Psoas muscle (tissue), 8 donors: ENCODE measurements at places on chromosomes 6 and 20. TPM values are rescaled to one million over a fixed set of nuclear protein-coding genes. Genes with fewer than 3 reads are reported as not detected.
A peak's percentile ranks its signal among the peaks of the same experiment; 100 is the strongest.

GRCh38 chr6:149043476-149044130 lies 273.9 kb upstream of the TAB2 start:
- no peak for DNase-seq

GRCh38 chr20:25173886-25174308 lies 21.6 kb upstream of the ENTPD6 start:
- DNase-seq: no peak

- no peak for DNase-seq
These were observed 594.8 kb upstream of the ARID1B start for GRCh38 chr6:156182356-156182755.

DNA sequence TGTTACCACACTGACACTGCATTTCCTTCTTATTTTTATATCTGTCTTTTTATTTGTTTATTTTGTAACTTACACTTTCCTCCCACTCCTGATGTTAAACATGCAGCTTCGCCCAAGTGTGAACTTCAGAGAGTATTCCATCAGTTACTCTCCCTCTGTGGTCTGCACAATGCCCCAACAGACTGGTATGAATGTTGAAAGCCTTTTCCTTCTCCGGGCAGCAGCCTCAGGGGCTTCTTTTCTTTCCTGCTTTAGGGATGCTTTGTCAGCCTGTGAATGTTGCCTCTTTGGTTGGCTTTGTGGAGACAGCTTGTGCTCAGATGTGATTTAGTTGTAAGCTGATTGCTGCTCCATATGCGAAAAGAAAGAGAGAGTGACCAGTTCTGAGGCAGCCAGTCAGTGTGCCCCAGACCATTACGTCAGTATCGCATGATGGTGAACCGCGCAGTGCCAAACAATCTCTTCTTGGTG lies 44.0 kb downstream of the SMPDL3A start:
- no peak for DNase-seq

DNA sequence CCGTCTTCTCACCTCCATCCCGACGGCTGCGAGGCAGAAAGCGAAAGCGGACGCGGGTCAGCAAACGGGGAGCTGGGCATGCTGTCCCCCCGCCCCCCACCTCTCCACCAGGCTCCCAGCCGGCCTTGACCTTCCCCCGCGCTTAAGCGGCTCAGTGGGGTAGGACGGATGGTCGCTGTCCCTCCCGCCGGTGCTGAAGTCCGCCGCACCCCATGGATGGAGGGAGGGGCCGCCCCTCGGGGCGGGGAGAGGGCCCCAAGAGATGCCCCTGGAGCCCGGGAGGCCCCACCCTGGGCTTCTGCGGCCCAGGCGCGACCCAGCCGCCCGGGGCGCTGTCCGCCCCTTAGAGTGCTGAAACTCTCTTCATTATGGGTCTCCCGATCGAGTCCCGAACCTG lies at the start of gene KCNB1:
TSS of gene KCNB1 (minus strand) at position 48 of the 397 bp plus-strand sequence. CDS start 188 bp downstream, outside the sequence.
- DNase-seq: peak; percentile 83

DNA sequence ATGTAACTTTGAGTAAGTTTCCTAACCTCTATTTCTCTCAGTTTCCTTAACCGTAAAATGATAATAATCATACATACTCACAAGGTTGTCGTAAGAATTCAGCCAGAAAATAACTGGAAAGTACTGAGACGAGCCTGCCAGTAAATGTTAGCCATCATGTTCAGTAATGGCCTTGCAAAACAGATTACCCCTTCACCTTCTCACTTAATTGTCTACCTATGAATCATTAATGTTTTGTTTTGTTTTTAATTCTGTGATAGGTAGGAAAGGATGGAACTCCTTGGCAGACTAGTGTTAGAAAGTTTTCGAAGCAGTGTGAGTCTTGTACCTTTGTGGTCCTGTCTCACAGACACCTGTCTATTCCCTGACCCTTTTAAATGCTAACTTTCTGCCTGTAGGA lies 50.6 kb downstream of the MAPK14 start:
- DNase-seq: no peak

DNA sequence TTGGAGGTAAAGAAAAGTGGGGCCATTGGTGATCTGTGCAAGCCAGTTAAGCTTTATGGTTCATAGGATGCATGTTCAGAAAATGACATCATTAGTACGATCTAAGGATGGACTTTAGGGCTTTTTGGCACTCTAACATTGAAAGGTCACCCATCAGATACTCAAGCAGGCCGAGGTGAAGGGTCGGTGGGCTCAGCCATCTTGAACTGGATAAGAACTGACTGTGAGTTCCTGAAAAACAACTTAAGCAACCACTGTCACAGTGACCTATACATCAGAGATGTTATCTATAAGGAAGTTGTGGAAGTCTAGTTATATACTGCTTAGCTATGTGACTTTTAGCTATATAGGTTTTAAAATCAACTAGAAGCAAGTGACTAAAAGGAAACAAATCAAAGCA lies 13.0 kb upstream of the ITCH start:
- no peak for DNase-seq

- peak; percentile 68 for DNase-seq
These were observed 651 bp upstream of the TAPBP start for GRCh38 chr6:33314515-33314942.

GRCh38 chr20:17595856-17596255 lies 26.0 kb downstream of the DSTN start:
- DNase-seq: no peak

DNA sequence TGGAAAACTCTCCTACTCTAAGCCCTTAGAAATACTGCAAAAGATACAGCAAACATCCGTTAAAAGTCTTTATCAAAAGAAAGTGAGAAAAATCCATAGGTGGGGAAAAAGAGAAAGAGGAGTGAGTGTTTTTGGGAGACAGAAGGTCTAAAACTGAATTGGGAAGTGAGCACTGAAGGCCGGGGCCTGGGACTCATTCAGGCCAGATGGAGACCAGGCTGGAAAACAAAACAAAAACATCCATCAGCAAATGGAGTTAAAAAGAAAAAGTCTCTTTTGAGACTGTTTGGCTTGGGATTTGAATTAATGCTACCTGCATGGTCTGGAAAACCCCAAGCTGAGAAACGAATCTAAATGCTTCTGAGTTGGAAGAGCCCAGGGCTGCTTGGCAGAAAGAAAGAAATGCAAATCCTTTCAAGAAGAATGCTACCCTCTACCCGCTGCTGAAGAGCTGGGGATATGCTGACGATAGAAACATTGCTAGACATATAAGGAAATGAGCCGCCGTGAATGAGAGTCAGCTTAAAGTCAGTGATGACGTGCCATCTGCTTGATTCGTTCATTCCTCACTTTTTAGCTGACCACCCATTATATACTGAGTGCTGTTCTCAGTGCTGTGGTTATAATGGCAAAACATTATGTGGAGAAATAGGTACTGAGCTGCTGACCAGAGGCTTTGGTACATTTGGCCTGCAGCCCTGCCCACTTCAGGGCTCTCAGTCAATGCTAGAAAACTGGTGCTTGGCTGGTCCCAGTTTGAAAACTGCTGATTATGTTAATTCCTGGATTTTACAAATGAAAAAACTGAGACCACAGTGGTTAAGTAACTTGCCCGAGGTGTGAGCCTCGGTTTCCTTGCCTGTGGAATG lies 28.0 kb upstream of the TULP4 start:
- DNase-seq: no peak

GRCh38 chr6:88548891-88549505 lies 382.9 kb upstream of the CNR1 start:
- no peak for DNase-seq

DNA sequence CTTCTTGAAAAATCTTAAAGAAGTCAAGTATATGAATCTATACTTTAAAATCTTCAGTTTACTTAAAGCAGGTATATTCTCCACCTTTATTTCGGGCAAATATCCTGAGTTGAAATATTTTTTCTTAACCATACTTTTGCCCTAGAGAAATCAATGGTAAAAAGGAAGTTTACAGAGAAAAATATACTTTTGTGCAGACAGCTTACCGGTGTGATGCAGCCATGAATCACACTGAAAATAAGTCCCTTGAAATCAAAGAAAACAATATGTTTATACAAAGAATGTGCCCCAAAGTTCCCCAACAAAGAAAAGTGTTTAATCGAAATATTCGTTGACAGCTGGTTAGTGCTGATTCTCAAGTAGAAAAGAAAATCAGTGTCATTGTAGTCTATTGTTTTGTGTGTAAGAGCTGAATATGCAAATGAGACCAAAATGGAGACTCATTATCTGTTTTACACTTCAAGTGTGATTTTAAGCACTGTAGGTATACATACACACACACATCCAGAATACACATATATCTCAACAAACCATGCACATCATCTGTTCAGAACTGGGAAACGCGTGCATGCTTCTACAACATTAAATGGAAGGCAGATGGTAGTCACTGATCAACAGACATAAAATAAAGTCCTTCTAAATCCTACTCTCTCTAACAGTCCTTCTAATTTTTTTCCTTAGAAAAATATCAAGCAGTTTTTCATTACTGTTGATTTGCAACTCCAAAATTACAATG lies 73.3 kb downstream of the BTBD9 start:
- DNase-seq: no peak

DNA sequence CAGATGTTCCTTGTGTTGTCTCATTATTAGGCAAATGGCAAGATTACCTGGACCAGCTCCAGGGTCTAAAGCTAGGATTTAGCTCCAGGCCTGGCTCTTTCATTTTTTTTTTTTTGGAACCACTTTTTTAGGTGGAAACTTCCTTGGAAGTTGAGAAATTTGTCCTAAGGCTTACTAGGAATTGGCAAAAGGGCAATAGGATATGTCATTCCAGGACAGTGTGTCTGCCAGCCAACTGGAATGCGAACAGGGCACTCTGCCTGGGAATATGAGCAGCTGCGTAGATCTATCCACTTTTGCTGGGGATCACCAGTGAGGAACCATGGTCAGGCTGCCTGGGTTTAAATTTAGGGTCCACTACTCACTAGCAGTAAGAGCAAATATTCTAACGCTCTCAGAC lies 304.0 kb downstream of the TSHZ2 start:
- peak; percentile 69 for DNase-seq

STMND1 gene
- total RNA-seq: not detected

- DNase-seq: no peak
These were observed 261.1 kb upstream of the RGS17 start for GRCh38 chr6:153392156-153392555.

- no peak for DNase-seq
These were observed 218.7 kb upstream of the FERMT1 start for GRCh38 chr20:6341491-6341890.

HAO1 gene
- total RNA-seq: not detected

DNA sequence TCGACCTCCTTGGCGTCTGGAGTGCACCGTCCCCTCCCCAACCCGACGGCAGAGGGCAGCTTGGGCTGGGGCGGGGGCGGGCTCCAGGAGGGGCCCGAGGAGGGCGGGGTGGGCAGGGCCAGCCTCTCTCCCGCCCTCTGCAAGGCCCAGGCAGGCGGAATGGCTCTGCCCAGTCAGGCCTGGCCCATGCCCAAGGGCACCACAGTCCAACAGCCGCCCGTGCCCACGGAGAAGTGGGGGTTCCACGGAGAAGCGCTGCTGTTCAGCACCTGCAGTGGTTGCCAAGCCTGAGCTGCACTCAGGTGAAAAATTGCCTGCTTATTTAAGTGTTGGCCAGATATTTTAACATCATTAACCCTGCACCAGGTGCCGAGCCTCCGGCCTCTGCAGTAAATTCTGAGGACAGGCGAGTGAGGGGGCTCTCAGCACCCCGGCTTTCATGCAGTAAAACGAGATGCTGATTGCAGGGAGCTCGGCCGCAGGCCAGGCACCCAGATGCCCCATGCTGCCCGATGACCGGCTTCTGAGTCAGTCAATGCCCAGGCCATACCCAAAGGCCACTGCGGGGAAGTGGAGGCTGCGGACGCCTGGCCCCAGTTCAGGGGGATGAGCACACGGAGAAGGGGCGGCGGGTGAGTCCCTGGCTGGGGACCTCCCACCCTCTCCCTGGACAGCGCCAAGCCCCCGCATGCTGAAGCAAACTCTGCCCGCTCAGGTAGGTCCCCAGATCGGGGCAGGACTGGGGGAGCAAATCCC lies at the start of gene SRMS:
TSS of gene SRMS (minus strand) at position 25 of the 756 bp plus-strand sequence. CDS start 286 bp downstream, outside the sequence.
- no peak for DNase-seq

- no peak for DNase-seq
These were observed 37.3 kb downstream of the MRS2 start for GRCh38 chr6:24439858-24440539.

KIAA0408 gene
- 31.5 TPM for total RNA-seq

GRCh38 chr6:116385921-116386320 lies 15.2 kb downstream of the DSE start:
- no peak for DNase-seq

NRSN1 gene
- not detected for total RNA-seq

GRCh38 chr6:68094070-68094469 lies 541.0 kb upstream of the ADGRB3 start:
- no peak for DNase-seq
